ENCODE measurements at places on chromosomes 2 and 18.

DNA sequence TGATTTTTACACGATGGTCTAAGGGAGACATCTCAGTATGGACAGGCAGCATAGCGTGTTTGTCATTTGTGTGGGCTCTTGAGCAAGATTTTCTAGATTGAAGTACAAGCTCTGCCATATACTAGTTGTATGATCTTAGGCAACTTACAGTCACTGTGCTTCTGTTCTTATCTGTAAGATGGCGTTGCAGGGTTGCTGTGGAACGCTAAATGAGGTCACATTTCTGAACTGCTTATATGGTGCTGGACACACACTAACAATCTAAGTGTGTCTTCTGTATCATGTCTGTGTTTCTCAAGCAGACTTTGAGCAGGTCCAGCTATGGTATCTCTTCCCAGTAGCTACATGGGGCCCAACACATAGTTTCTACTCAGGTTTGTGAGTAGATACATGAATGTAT lies 29.2 kb downstream of the PARD3B start:
- H3K27me3 ChIP-seq = no peaks in the 10 kb centered on the region
- no peak overlapping the region for H3K4me3 ChIP-seq
- peak; percentile 39 for DNase-seq
- H3K27ac ChIP-seq = no peak overlapping the region

GRCh38 chr18:73888565-73888964 lies 259.1 kb downstream of the FBXO15 start:
- no peak for DNase-seq
- H3K4me1 ChIP-seq = no peaks in the 10 kb centered on the region
- H3K27ac ChIP-seq = no peak overlapping the region
- no peaks in the 10 kb centered on the region for H3K36me3 ChIP-seq

DNA sequence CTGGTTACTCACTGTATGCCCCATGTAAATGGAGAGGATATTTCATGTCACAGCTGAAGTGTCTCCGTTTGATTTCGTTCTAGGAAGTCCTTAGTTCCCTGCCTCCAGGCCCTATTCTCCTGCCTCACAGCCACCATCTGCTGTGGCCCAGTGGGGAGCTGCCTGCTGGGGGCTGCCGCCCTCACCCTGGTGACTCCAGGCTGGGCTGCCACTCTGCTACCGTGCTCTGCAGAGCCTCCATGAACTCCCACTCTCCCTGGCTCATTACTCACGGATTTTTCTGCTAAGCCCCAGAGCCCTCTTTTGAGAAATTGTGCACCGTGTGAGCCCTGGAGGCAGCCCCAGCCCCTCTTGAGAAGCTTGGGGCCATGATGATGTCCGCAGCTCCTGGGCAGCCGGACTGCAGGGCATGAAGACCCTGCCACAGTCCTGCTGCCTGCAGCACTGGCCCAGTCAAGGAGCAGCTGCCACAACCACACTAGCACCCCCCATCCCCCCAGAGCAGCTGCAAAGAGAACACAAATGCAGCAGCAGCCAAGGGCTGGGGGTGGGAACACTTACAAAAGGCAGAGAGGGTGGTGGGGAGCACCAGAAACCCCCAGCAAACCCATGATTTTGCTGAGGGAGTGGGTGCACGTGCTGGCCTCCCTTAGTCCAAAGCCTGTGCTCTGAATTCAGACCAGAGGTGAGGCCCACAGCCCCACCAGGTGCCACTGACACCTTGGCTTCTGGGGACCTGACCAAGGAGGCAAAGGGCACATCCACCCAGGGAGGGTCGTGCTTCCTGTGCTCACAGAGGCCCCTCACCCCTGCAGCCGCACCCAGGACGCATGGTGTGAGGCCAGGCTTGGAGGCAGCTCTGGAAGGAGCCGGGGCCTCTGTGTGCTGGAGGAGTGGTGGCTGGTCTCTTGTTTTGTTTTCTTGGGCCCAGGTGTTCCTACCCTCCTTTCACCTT lies 270.2 kb upstream of the RAB6C start:
- H3K36me3 ChIP-seq = no peaks in the 10 kb centered on the region
- no peak overlapping the region for H3K4me3 ChIP-seq
- no peaks in the 10 kb centered on the region for H3K4me1 ChIP-seq

GRCh38 chr18:12520442-12520992 lies 112.8 kb downstream of the PRELID3A start:
- H3K27ac ChIP-seq = no peak overlapping the region
- H3K4me1 ChIP-seq = peaks cover 2% of the 10 kb centered on the region
- H3K27me3 ChIP-seq = no peaks in the 10 kb centered on the region
- no peak overlapping the region for H3K4me3 ChIP-seq
- no peaks in the 10 kb centered on the region for H3K36me3 ChIP-seq

DNA sequence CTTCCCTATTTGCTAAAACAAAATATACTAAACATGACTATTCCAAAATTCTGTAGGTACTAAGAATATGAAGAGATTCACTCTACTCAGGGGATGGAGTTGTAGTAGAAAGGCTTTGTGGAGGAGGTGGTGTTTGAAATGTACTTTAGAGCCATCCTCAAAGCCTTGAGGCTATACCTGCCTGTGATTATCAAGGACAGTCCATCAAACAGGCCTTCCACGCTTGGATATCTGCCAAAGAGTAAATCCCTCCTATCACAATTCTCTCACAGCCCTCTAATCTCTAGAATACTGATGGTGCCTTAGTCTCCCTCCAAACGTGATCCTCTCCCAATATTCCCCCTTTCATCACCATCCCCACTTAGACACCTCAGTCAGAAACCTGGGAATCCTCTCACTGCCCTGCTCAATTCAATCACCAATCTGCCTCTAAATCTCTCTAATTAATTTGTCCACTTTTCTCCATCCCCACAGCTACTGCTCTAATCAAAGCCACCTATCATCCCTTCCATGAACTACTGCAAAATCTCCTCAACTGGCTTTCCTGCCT lies 13.1 kb downstream of the SOS1 start:
- no peak overlapping the region for H3K4me3 ChIP-seq
- no peaks in the 10 kb centered on the region for H3K27me3 ChIP-seq
- H3K36me3 ChIP-seq = peaks cover 11% of the 10 kb centered on the region
- H3K4me1 ChIP-seq = peaks cover 4% of the 10 kb centered on the region
- DNase-seq = no peak
- no peak overlapping the region for H3K27ac ChIP-seq

DNA sequence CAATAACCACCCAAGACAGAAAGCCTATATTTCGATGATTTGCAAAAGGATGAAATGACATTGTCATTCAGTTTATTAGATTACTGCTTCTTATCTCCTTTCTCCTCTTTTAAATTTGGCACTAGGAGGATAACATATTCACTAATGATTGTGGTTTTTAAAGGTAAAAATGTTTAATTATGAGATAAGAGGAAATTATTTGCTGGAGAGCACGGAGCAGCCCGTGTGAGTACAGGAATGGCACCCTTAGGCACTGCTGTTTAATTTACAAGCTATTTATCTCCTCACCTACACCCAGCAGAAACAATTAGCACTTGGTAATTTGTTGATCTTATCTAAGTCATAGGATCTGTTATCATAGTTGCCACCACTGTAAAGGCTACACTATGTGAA lies 87.4 kb upstream of the SP3 start:
- peak overlapping the region; percentile 52 for H3K27ac ChIP-seq
- no peak overlapping the region for H3K4me3 ChIP-seq
- peaks cover 18% of the 10 kb centered on the region for H3K4me1 ChIP-seq

GRCh38 chr18:74531043-74531442 lies 3.3 kb upstream of the CNDP1 start:
- DNase-seq = no peak
- H3K36me3 ChIP-seq = no peaks in the 10 kb centered on the region
- no peaks in the 10 kb centered on the region for H3K4me1 ChIP-seq
- H3K4me3 ChIP-seq = no peak overlapping the region

- H3K27me3 ChIP-seq = no peaks in the 10 kb centered on the region
- H3K4me1 ChIP-seq = peaks cover 2% of the 10 kb centered on the region
Observed at GRCh38 chr18:3973191-3973850, 481.8 kb downstream of the DLGAP1 start.

- no peak overlapping the region for H3K4me3 ChIP-seq
- peak; percentile 96 for DNase-seq
- H3K27ac ChIP-seq = no peak overlapping the region
- H3K27me3 ChIP-seq = no peaks in the 10 kb centered on the region
Observed at GRCh38 chr18:62979176-62979575, 263.8 kb downstream of the PHLPP1 start.

DNA sequence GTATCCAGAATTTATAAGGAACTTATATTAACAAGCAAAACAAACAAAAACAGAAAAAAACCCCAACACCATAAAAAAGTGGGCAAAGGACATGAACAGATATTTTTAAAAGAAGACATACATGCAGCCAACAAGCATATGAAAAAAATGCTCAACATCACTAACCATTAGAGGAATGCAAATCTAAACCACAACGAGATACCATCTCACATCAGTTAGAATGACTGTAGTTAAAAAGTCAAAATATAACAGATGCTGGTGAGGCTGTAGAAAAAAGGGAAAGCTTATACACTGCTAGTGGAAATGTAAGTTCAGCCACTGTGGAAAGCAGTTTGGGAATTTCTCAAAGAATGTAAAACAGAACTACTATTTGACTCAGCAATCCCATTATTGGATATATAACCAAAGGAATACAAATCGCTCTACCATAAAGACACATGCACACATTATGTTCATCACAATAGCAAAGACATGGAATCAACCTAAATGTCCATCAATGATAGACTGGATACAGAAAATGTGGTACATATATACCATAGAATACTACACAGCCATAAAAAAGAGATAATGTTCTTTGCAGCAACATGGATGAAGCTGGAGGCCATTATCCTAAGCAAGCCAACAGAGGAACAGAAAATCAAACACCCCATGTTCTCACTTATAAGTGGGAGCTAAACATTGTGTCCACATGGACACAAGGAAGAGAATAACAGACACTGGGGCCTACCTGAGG lies 25.3 kb downstream of the PREPL start:
- no peak overlapping the region for H3K27ac ChIP-seq
- peak; percentile 41 for DNase-seq
- H3K4me3 ChIP-seq = no peak overlapping the region
- peaks cover 6% of the 10 kb centered on the region for H3K4me1 ChIP-seq

DNA sequence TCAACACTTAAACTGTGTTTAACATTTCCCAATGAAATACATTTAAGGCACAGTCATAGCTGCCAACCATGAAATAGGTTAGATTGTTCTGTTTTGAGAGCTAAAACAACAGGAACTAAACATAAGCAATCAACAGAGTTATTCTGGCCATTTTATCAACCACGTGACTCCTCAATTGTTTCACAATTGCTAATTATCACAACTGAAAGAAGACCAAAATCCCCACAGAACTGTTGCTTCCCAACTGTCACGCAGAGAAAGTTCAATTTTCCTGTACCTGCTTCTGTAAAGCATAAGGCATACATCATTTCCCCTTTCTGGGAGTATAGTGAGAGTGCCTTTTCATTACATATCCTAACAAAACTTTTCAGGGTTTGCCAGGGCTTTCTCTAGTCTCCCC lies 248.6 kb downstream of the EPHA4 start:
- H3K27me3 ChIP-seq = peaks cover 6% of the 10 kb centered on the region
- H3K27ac ChIP-seq = no peak overlapping the region
- DNase-seq = no peak
- no peaks in the 10 kb centered on the region for H3K36me3 ChIP-seq
- H3K4me1 ChIP-seq = no peaks in the 10 kb centered on the region
- no peak overlapping the region for H3K4me3 ChIP-seq

Measured in IMR-90 (cell line).